ENCODE measurements at places on chromosomes 1 and 21.

GRCh38 chr1:110309767-110310166 is 29.4 kb upstream of the RBM15 start:
- DNase-seq = no peak

- DNase-seq = no peak
Observed at GRCh38 chr1:155079210-155079486, 511 bp downstream of the EFNA3 start.

DNA sequence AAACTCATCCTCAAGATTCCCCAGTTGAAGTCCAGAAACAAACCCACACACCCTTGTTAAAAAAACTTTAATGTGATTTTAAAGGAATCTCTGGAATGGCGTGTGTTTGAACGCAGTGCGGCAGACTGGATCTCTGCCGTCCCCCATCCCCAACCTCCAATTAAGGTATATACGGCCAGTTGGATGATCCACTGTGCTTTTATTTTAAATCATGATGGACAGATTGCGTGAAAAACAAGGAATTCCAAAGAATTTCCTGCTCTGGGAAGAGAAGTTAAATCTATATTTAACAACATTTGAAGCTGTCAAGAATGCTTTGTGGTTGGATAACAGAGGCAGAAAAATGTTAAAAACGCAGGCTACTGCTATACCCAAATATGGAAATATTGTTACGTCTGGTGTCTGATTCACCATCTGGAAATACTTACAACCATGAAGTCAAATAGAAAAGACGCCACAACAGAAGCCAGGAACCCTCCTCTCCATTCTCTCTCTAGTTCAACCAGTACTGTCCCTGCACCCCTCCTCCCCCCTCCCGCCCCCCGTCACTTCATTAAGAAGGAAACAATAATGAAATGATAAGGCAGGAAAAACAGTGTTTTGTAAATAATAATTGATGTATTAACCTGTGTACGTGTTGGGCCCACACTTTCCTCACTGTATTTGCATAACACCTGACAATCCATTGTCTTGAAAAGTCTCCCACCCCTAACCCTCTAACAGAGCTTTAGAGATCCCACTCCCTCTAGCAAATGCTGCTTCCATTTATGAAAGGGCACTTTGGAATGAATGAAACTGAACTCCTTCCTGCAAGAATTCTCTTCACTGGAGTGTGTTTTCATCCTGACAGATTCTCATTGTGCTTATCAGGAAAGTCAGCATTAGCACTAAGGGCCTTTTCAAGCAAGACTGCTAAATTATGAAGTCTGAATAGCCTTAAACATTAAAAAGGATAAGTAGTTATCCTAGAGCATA is 2.0 kb upstream of the CCN1 start:
- no peak for DNase-seq

DNA sequence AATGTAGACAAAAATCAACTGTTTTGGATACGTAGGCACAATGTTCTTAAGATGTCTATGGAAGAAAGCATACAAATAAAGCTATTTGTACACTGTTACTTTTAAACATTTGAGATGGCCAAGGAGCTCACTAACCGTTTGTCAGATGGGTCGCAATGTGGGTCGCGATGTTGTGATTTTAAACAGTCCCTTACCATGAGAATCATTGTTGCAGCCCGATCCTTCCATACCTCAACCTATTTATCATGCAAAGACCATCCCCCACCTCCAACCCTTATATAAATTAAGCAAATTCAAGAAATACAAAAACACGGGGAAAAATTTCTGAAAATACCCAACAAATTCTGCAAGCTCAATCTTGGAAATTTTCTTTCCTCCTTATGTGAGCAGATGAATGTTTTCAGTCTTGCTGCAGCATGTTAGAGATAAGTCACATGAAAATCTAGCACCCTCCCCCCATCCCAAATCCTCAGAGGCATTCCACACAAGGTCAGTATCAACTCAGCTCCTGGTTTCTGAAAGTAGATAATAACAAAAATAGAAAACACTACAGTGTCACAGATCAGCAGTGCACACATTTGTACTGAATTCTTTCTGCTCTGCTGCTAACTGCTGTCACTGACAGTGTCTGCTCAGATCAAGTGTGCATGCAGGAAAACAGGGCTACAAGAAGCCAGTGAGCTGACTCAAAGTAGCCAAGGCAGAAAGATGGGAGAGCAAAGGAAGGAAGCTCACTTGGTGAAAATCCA is 92.9 kb upstream of the TTC39A start:
- DNase-seq = no peak

DNA sequence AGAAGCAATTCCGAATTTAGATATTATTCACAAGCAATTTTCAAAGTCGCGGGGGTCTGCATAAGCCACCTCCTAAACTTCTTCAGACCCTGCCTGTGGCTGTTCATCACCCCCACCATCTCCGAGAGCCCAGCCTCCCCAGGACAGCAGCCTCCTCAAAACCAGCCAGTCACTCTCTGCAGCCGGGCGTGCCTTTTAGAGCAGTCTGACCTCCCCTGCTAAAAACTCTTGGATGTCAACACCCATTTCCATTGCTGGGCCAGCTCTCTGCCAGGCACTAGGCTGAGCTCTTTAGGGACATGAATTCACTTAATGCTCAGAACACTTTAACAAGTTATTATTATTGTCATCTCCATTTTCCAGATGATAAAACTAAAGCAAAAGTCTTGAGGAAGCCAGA is 11.7 kb downstream of the ADPRS start:
- DNase-seq = no peak

DNA sequence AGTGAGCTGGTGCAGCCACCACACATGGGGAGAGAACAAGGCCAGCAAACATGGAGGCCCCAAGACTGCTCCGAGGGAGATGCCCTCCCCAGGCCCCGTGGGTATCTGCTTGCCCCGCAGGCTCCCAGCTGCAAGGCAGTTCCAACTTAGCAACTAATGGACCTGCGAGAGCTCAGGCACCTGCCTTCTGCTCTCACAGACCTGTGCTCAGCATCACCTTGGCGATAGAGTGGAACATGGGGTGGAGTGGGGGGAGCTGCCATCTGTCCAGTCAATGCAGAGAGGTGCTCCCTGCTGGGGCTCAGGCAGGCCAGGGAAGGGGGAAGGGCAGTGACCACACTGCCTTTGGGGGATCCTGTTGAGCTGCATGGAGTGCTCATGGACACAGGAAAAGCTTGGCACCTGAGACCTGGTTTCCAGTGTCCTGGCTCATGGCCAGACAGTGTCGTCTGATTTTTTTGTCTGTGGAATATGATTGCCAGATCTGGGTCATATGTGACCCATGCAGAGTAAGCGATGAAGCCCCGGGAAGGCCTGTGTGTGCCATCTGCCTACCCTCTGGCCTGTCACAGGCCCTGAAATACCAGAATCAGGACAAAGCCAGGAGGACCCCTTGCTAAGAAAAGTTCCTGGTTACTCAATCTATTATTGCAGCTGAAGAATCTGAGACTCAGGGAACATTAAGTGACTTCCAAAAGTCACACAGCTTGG is 39.9 kb upstream of the TENT5C start:
- no peak for DNase-seq

GRCh38 chr1:163927493-163927892 is 605.7 kb downstream of the NUF2 start:
- DNase-seq = no peak

- DNase-seq = no peak
Observed at GRCh38 chr1:215226757-215227156, 144.2 kb downstream of the KCNK2 start.

- DNase-seq = no peak
Observed at GRCh38 chr1:147292631-147293251, 50.3 kb downstream of the CHD1L start.

DNA sequence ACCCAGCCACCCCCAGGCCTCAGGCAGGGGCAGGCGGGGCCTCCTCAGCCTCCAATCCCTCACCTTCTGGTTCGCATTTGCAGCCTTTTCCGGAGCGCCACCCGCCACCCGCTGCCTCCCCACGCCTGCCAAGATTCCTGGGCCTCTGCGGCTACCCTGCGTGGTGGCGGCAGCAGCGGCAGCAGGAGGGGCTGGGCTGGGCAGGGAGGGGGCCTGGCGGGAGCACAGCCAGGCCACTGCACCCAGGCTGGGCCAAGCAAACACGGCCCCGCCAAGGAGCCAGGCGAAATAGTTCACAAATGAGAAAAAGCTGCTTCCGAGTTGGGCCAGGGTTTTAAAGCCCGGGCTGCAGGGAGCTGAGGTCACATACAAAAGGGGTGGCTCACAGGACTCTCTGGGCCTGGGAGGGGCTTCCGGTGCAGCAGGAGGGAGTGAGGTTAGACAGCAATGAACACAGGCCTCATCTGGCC is 9.8 kb downstream of the COL8A2 start:
- no peak for DNase-seq

- DNase-seq = no peak
Observed at GRCh38 chr1:160744852-160745520, 5.9 kb downstream of the SLAMF7 start.

GRCh38 chr1:67825591-67825990 is 7.7 kb downstream of the GNG12 start:
- DNase-seq = no peak

- no peak for DNase-seq
Observed at GRCh38 chr21:45091550-45092322, 17.4 kb downstream of the ADARB1 start.

GRCh38 chr1:59973719-59974118 is 47.1 kb upstream of the CYP2J2 start:
- no peak for DNase-seq

DNA sequence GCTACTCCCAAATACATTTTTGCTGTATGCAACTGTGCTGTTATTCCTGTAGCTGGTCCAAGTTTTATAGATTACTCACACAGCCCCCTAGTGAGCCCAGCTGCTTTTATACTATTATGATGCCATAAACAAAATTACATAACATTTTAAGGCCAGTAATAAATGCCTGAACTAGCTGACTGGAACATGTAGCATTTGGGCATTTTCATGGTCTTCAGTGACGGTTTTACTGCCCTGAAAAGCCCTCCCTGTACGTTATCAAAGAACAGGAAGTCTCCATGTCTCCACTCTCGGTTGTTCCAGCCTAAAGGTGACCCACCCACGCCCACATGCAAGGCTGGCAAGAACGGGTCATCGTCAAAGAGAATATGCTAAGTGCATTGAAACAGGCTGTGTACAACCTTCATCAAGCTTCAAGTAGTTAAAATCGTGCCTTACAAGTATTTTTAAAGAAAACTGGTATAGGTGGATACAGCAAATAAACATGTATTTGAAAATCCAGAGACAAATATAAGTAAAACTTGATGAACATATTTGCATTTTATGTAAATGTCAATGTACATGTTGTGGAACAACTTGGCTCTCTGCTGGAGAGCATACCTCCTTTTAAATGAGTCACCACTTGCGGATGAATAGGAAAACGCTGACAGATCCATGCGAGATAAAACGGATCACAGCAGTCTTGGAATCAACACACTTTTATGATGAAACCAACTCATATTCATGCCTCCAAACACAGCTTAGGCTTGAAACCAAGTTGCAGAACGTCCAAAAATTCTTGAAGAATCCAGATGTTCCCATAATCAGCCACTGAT is 520.5 kb downstream of the SMYD3 start:
- no peak for DNase-seq

- DNase-seq = no peak
Observed at GRCh38 chr1:24118410-24119242, 6.7 kb upstream of the MYOM3 start.

DNA sequence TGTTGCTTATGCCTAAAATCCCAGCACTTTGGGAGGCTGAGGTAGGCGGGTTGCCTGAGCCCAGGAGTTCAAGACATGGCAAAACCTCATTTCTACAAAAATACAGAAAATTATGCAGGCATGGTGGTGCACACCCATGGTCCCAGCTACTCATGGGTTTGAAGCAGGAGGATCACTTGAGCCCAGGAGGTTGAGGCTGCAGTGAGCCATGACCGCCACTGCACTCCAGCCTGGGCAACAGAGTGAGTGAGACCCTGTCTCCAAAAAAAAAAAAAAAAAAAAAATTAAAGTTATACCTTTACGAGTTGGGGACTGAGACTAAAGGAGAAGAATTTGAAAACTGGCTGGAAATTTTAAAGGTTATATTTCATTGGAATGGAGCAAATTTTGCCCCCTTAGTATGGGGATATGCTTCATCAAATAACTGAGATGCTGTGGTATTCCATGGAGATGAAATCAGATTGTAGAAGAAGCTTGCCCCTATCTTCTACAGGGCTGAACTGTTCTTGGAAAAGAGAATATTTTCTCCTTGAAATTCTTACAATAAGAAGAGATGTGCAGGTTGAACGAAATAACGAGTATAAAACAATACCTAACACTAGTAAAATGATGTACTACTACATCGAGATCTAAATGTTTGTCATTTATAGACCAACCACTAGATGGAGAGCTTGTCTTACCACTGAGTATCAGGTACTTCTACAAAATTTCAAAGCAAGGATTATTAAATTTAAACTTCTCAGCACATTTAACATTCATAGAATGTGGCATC is 34.9 kb upstream of the SCYL3 start:
- peak; percentile 41 for DNase-seq

GRCh38 chr1:225378880-225379279 is 49.0 kb downstream of the LBR start:
- DNase-seq = no peak

DNA sequence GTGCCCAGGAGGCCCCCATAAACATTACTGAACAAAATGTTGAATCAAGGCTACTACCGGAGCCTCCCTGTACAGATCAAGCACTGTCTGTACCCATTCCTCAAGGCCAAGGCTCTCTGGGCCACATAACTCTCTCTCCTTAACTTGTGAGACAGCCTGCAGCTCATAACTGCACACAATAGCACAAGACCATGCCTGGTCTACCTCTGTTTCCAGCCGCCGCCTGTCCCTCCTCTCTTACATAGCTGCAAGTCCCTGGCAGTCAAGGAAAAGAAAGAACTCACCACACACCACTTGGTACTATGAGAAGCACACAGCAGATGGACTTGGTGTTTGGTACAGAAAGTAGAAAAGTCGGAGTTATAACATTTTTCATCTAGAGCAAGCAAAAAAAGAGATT is 91.1 kb downstream of the SSBP3 start:
- DNase-seq = no peak

GRCh38 chr1:47865881-47866535 is 131.2 kb downstream of the TRABD2B start:
- DNase-seq = no peak

GRCh38 chr1:7810395-7810794 is 26.3 kb downstream of the PER3 start:
- peak; percentile 8 for DNase-seq

Data from SHP77 treated with DMSO at 0.1 percent for 48 hours (cell line).